Stimulated activated CD4-positive, alpha-beta T cell treated with anti-CD3 and anti-CD28 coated beads, Interleukin-2, amount 100 ng/mL, for 24 hours (primary cell): ENCODE measurements at places on chromosomes 1 and 21.
A peak's percentile ranks its signal among the peaks of the same experiment; 100 is the strongest.

- DNase-seq: no peak
Measured at GRCh38 chr1:59743324-59744091, 71.2 kb upstream of the HOOK1 start.

DNA sequence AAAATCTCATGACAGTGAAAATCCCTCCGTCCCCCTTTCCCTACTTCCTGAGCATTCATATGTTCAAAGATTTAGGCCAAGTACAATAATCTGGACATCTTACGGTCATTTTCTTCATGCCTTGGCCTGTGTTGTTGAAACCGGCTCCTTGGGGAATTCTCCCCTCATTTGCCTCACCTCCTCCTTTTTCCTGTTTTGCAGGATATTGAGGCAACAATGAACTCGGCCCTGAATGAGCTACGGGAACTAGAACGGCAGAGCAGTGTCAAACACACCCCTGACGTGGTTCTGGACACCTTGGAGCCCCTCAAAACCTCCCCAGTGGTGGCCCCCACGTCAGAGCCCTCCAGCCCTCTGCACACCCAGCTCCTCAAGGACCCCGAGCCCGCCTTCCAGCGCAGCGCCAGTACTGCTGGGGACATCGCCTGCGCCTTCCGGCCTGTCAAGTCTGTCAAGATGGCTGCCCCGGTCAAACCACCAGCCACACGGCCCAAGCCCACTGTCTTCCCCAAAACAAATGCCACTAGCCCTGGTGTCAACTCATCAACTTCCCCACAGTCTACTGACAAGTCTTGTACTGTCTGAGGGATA is 9.3 kb upstream of the IKBKE start:
- DNase-seq: no peak

GRCh38 chr1:164659621-164660411 is 100.8 kb downstream of the PBX1 start:
- no peak for DNase-seq

- no peak for DNase-seq
Measured at GRCh38 chr1:204418174-204419063, 6.8 kb upstream of the PPP1R15B start.

DNA sequence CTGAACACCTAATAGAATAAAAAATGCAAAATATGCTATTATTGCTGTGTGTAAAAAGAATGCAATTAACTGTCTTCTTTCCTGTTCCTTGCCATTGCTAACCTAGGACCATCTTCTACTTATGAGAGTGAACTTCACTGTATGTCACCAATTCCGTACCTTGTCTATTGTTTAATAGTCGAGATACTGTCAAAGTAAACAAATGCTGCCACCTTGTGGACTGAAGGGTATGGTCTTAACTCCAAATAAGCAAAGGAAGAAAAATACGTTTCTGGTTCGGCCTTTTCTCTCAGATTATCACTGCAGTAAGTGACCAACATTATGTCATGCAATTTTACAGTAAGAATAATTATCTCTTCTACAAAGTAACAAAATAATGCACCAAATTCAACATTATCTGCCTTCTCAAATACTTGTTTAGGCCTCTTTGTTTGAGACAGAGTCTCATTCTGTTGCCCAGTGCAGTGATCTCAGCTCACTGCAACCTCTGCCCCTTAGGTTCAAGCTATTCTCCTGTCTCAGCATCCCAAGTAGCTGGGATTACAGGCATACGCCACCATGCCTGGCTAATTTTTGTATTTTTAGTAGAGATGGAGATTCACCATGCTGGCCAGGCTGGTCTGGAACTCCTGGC is 133.4 kb downstream of the COP1 start:
- peak; percentile 36 for DNase-seq

GRCh38 chr1:202189001-202189790 is 4.4 kb upstream of the LGR6 start:
- DNase-seq: peak; percentile 88

DNA sequence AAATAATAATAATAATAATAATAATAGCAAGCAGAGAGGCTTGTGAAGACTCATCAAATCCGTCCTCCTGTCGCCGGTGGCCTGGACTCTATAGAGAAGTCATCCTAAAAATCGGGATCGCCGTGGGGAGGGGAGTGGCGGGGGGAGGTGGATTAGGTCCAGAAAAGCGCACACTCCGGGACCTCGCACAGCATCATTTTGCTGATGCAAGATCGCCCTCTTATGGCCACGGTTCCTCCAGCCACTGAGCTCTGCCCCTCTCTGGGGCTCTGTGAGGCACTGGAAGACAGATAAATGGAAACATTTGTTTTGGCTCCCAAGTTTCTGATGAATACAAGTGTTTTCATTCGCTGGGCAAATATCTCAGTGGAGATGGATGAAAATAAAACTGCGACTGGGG is 612.0 kb downstream of the MATN1 start:
- DNase-seq: peak; percentile 22

GRCh38 chr1:30101487-30102227 is 621.7 kb downstream of the MATN1 start:
- DNase-seq: no peak

GRCh38 chr1:222772996-222773379 is 36.0 kb downstream of the FAM177B start:
- DNase-seq: no peak

DNA sequence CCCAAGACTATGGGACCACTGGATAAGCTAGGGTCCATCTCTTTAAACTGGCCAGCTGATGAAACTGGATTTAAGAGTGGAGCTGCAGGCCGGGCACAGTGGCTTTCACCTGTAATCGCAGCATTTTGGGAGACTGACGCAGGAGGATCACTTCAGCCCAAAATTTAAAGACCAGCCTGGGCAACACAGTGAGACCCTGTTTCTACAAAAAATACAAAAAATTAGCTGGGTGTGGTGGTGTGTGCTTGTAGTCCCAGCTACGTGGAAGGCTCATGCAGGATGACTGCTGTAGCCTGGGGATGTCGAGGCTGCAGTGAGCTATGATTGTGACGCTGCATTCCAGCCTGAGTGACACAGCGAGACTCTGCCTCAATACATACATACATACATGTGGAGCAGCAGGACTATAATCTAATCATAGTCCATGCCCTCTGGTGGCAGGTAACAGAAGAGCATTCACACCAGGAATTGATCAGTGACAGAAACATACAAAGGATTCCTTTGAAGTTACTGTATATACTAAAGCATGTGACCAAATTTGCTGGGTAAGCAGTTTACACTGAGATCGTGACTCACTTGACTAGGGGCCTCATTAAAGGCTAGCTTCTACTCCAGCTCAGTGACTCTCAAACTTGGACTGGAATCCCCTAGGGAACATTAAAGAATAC is 101.5 kb upstream of the SLFNL1 start:
- DNase-seq: no peak

- no peak for DNase-seq
Measured at GRCh38 chr1:156284757-156285156, 632 bp downstream of the TMEM79 start.

- no peak for DNase-seq
Measured at GRCh38 chr1:201229095-201229494, 38.5 kb downstream of the IGFN1 start.

GRCh38 chr1:119341372-119341947 is 27.1 kb upstream of the HAO2 start:
- no peak for DNase-seq

DNA sequence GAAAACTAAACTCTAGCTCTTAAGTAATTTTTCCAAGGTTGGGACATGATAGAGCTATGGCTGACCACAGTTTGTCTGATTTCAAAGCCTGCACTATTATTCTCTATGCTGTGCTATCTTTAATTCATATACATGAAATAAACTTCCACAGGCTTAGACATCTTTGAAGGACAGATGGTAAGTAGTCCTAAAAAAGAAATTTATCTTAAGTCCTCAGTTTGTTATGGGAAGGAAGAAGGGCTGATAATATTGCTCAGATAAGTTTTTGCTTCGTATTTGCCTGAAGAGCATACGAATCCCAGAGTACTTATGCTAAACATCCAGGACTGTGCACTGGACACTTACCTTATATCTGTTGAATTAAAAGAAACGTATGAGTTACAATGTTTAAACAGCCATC is 39.6 kb downstream of the VCAM1 start:
- no peak for DNase-seq

DNA sequence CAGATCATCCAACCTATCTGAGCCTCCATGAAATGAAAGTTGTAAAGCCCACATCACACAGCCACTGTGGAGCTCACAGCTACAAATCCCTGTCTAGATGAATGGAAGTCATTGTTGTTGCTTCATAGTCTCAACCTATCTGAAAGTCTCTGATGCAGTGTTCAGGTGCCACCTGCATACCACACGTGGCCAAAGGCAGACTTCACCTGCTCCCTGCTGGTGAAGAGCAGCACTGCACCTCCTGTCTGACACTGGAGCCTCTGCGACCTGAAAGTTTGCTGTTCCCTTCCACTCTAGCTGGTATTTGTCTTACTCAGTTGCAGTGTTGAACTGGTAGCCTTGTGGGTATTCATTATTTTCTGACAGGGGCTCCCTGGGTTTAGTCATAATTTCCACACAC is 18.4 kb downstream of the LORICRIN start:
- peak; percentile 65 for DNase-seq

GRCh38 chr1:111603979-111604378 is 15.6 kb upstream of the RAP1A start:
- peak; percentile 77 for DNase-seq

DNA sequence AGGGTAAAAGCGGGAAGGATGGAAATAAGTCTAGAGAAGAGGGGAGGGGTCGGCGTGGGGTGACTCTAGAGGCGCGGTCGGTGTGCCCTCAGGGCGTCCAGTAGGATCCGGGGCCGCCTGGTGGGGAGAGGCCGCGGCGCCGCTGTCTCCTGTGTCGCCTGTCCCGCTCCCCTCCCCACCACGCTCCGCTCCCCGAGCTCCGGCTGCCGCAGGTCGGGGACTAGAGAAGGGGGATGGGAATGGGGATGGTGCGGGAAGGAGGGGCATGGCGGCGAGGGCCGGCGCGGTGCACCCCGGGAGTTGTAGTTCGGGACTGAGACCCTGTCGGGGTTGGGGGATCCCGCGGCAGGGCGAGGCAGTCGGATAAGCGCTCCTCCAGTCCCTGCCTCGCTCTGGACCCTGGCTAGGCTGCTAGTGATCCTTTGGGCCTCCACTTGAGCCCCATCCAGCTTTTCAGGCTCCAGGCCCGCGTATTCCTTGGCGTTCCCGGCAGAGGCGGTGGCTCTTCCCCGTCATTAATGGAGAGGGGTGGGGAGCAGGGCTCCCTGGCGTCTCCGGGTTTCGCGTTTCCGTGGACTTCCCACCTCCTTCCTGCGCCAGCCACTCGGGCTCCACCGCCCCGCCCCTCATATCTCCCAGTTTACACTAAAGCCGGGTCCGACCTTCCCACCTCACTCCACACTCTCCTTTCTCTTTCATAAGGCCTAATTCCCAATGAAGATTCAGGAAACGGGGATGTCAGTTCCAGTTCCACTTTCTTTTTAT is at the start of gene ENTREP3:
TSS of gene ENTREP3 (minus strand) at position 241 of the 765 bp plus-strand sequence. CDS start 606 bp downstream, outside the sequence.
- peak; percentile 86 for DNase-seq

GRCh38 chr1:2969845-2970291 is 51.4 kb upstream of the ACTRT2 start:
- no peak for DNase-seq

- no peak for DNase-seq
Measured at GRCh38 chr1:59070610-59071009, 226.3 kb upstream of the FGGY start.

DNA sequence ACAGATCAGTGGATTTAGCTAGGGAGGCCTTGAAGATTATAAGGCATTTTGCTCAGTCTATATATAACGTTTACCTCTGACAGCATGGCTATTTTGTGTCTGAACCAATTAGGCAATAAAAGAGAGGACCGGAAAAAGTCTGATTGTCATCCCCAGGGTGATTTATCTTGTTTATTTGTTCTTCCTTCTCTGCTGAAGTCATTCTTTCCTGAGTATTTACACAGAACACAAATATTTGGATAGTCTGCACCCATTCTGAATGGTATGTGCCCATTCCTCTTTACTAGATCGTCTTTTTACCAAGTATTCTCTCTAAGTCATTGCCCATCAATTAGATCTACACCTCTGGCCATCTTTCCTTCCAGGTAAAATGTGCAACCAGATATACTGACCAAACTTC is 1602.9 kb downstream of the KCNT2 start:
- DNase-seq: no peak

- no peak for DNase-seq
Measured at GRCh38 chr1:2598329-2598931, 11.9 kb downstream of the PRXL2B start.

GRCh38 chr1:94067196-94067595 is 53.8 kb downstream of the ABCA4 start:
- DNase-seq: no peak

DNA sequence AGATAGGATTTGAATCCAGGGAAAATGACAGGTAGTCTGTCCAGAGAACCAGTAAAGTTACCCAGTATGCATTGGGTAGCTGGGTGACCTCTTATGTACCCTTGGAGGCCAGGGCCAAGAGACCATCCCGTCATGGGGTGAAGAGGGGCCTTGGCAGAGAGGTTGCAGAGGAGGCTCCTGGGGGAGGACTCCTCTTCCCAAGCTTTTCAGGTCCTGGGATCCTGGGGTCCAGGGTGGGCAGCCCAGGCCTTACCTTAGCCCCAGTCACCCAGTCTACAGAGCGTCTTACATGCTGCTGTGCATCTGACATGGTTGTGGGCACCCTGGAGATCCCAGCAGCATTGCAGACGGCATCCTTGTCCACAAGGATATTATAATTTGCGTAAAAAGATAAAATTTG is 14.0 kb downstream of the PMF1 start:
- DNase-seq: no peak
